Stimulated activated CD4-positive, alpha-beta T cell treated with anti-CD3 and anti-CD28 coated beads, Interleukin-4, amount 100 ng/mL, for 48 hours (primary cell): ENCODE measurements at places on chromosomes 3 and 15.

DNA sequence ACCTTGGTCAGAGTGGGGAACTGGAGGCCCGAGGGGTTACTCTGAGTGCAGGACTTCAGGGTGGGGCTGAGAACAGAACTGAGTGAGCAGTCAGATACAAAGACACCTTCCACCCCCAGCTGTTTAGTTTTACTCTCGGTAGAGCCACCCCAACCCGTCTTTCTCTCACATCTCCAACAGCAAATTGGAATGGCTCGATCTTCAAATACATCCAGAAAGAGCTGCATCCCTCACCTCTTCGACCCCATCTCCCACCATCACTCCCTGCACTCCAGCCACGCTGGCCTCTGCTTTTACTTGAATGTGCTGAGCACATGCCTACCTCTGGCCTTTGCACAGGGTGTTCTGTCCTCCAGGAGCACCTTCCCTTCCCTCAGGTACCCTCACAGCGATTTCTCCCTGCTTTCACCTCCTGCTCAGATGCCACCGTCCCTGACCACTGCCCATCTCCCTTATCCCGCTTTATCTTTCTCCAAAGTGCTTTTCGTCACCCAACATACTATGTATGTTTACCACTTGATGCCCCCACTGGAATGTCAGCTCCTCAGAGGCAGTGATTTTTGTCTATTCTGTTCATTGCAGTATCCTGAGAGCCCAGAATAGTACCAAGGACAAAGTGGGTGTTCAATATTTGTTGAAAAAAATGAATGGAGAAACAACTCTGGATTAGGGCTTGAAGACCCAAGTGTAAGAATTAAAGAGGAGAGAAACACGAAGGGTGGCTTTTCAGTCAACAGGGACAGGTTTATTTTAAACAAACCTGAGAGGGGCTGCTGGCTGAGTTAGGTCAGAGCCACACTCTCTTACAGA, 4.4 kb downstream of the CHCHD4 start:
- no peak for DNase-seq

GRCh38 chr15:44099671-44100070, 95.4 kb downstream of the FRMD5 start:
- DNase-seq = no peak

- DNase-seq = no peak
These were observed 302.1 kb upstream of the SGO1 start for GRCh38 chr3:20488151-20488550.

- peak; percentile 25 for DNase-seq
These were observed 5.1 kb upstream of the SLC25A38 start for GRCh38 chr3:39378088-39378487.

DNA sequence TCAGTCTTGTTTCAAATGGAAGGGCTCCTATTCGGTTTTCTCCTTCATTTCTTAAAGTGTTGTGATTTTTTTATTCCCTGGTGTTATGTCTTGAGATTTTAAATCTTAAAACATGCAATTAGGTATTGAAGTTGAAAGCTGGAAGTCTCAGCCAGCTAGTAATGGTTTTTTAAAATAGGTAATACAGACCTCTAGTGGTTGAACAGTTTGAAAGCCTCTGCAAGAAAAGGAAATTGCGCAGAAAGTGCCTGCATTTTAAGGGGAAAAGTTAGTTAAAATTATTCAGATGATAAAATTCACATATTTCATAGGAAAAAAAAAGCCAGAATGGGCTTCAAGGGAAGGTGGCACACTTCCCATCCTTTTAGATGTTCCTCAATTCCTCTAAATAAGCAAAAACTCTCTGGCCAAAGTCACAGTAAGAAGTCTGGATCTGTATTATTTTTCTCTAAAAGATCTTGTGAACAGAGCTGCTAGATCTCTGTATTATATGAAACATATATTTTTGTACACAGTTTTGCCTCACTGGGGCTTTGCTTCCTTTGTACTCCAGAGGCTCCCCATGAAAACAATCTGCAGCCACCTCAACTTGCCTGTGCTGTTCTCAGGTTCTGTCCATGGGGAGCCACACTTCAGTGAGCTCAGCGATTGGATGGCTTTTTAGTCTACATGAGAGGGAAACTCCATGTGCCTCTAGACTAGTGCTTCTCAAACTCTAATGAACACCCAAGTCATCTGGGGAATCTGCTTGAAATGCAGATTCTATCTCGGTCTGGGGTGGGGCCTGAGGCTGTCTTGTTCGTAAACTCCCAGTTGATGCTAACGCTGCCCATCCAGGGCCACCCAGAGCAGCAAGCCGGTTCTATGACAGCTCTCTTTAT, 21.5 kb downstream of the AGTR1 start:
- DNase-seq = no peak

DNA sequence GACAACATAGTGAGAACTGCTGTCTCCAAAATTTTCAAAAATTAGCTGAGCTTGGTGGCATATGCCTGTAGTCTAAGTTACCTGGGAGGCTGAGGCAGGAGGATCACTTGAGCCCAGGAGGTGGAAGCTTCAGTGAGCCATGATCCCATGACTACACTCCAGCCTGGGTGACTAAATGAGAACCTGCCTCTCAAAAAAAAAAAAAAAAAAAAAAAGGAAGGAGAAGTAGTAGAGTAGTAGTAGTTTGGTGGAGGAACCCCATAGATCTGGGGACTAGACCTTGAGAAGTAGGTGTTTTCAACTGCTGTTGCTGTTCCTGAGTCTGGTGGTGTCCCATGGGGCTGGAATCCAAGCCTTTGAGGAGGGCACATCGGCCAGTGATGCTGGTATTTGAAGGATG, 38.4 kb upstream of the UBE2E2 start:
- DNase-seq = no peak

- DNase-seq = no peak
These were observed 2.7 kb downstream of the SMAD6 start for GRCh38 chr15:66704803-66705153.

DNA sequence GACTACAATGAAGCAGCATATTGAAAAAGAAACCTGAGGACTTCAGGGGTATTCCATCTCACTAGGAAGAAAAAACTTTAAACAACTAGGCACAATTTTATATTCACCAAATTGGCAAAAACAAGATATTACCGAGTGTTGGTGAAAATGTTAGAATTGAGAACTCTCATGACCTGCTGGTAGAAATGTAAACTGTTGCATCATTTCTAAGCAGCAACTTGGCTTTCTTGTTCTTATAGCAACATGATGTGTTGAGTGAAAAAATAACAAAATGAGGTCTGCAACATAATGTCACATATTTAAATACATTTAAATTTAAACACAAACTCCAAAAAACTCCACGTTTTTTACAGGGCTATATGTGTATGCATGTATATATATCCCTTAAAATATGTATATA, 59.0 kb upstream of the SPPL2A start:
- DNase-seq = no peak

DNA sequence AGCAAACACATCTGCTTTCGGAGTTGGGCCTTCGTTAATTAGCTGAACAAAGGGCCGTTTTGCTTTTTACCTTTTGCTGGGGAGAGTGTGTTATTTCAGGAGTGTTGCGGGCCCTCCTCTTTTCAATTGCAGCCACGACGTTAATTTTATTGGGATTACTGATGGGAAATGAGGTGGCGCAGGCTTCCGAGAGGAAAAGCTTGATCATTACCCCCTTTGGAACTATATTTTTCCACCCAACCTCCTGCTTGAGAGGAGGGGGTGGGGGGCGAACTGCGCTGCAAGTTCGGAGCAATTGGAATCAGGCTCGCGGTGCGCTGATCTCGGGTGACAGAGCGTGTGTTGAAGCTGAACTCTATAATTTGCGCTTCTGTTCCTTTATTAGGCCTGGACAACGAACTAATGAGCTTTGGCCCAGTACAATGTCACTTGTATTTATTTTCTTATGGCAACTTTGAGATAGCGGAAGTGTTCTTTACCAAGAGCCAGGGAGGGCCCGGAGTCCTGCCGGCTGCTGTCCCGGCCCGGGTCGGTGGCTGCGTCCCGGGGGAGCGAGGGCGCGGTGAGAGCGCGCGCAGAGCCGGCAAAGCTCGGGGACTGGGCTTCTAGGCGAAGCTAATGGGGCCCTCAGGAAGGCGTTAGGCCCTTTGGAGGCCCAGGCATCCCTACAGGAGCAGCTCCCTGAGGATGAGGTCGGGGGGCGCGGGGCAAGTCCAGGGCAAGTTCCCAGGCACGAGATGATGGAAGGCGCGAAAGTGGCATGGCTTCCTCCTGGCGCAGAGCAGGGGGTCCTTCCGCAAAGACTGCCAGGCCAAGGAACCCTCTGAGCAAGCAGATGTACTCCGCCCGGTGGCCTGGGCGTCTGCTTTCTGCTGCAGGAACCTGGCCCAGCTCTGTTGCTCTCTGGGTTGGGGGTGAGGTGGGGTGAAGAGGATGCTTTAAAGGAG, 12.9 kb downstream of the NR2F2 start:
- no peak for DNase-seq

DNA sequence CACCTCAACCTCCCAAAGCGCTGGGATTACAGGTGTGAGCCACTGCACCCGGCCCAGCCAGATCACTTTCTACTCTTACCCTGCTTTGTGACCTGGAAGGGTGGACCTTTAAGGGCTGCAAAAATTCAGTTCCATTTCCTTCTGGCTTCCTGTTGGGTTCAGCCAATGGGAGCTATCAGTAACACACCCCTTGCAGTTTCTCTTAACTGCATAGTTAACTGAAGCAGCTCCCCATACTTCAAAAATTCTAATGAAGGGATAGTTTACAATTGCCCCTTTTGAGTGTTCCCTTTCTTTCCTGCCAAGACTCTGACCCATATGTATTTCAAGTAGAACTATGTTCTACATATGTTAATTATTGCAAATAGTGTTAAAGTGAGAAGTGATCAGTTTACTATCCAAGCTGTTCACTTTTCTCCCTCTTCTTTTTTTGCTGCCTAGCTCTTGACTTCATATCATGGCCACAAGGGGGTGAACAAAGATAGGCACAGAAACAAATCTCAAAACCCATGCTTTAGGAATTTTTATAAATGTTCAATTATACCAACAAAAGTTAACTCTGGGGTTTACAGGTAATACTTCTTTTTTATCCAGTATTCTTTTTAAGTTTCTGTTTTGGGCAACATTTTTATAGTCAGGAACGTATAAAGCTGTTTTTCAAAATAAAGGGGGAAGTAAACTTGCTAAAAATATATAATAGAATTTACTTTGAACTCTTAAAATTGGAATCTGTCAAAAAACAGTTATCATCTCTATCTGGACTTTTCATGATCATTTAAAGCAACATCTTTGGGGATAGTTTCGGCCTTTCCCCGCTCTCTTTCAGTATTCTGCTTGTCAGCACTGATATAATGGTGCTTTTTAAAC, 8.1 kb downstream of the PGBD4 start:
- no peak for DNase-seq
